ENCODE measurements at places on chromosomes 6 and 20.

GRCh38 chr20:300345-300990, 3.1 kb downstream of the ZCCHC3 start:
- no peak for DNase-seq

- DNase-seq = no peak
Measured at GRCh38 chr20:22496817-22497216, 87.6 kb downstream of the FOXA2 start.

DNA sequence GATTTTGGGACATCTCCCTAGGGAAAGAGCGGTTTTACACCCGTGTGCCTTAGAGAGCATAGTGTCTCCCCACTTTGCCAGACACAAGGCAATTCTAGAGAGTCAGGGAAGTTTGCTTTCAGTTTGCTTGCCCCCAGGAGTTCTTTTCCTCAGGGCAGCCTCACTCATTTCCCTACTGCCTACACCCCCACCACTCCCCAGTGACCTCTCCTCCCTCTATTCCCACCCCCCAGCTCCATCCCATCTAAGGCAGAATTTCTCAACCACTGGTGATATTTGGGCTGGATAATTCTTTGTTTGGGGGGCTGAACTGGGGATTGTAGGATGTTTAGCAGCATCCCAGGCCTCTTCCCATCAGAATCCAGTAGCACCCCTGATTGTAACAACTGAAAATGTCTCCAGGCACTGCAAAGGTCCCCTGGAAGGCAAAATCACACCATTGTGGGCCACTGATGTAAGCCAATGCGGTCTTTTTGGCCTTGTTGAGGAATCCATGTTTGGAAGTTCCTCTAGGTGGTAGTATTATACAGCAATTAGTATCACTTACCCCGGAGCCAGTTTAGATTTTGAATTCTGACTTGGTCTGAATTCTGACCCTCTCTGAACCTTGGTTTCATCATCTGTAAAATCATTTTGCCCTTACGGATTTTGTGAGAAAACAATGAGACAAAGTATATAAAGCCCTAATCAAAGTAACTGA, 1.3 kb downstream of the EPPIN start:
- no peak for DNase-seq

GRCh38 chr6:53199156-53199555, 50.5 kb upstream of the GCM1 start:
- DNase-seq = no peak

DNA sequence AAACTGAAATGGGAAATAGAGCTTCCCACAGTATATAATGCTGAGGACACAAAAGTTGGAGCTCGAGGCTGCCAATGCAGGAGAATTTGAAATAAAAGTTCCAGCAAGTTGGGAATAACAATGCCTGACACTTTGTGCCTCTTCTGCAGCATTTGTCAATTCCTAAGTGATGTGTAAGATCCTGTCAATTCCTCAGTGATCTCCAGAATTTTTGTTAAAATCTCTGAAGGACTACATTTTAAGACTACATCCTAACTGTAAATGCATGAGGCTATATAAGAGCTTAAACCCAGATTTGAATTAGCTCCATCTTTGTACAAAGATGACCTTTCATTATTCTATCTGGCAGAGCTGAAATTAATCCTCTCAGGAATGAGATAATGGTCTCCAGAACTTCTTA, 208.2 kb downstream of the COL12A1 start:
- DNase-seq = no peak

DNA sequence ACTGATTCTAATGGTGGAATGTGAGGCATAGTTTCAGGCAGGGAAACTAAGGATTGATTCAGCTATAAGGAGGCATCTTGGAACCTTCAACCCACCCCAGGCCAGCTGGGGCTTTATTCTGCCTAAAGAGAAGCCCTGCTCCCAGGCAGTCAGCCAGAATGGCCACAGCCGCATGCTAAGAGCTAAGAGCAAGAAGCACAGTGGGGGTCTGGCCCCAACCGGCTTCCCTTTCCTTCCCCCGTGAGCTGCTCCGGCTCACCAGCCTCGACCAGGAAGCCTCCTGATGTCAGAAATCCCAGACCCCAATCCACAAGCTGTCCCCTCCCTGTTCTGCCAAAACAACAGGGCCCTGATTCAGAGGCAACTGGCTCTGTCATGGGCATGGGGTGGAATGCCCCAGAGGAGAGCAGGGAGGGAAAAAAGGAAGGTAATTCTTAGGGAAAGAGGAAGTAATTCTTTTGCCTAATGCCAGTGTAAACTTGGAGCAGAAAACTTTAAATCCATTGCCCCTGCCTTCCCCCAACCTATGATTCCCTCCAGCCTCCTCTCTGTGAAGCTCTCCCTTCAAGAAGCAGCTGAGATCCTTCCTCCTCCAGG, 6.9 kb downstream of the GRM4 start:
- DNase-seq = no peak

GRCh38 chr6:10682355-10682988, 11.9 kb downstream of the C6orf52 start:
- no peak for DNase-seq

Measured in AG09319 (cell line).